ENCODE measurements at places on chromosomes 1 and 21.

DNA sequence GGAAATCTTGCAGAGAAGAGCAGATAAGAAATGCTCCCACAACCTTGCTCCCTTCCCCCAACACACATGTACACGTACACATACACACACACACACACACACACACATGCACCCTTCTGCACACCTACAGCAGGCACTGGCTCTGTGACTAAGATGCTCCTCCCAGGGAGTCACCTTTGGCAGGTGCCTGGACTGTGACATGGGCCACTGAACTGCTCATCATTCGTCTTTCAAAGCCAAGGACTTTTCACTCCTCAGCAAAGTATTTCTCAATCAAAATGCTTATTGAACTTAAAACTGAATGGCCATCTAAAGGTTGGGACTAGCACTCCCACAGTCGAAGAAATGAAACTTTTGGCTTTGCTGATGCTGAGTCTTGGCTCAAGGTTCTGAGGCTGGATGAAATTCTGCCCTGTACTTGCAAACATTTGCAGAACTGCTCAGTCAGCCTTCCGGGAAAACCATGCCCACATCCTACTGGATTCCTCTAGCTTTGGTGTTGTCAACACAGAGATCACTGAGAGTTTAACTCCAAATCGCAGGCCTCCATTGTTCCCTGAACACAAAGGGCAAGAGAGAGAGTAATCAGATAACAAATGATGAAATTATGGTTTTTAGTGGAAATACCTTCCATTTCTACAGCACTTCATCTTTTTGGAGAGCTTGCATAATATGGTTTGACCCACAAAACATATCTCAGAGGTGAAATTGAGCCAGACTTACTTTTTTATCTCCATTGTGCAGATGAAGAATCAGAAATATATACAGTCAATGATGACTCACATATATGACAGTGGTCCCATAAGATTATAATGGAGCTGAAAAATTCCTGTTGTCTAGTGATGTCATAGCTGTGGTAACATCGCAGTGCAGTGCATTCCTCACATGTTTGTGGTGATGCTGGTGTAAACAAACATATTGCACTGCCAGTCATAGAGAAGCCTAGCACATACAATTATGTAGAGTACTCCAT is 72.4 kb upstream of the BCAR3 start:
- DNase-seq: no peak

DNA sequence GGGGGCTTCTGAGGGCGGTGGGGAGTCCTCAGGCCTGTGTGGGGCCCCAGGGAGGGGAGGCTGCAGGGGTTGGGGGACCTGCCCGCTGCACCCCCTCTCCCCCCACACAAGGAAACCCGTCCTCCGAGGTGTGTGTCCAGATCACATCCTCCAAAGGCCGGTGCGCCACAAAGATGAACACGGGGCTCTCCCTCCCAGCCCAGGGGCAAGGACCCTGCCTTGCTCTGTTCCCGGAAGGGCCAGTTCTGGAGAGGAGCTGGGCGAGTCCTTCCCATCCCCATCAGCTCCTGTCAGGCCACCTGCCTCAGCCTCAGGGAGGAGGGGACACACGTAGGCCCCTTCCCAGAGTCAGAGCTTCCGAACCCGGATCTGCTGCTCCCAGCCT is 2.5 kb upstream of the TTLL10 start:
- DNase-seq: no peak

DNA sequence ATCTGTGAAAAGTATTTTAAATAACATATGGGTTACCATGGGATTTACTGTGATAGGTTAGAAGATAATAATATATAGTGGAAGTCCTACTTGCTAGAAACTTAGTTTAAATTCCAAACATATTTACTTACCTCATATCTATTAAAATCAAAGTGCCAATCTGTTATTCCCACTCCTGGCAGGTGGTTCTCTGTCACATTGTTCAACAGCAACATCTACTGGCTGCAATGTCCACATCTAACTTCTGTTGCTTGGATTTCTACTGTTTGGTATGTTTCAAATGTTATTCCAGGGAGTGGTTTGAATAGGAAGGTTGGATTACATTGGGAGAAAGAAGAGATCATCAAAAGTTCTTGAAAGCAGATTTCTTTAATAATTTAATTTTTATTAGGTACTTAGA is 122.5 kb upstream of the NCAM2 start:
- DNase-seq: no peak

DNA sequence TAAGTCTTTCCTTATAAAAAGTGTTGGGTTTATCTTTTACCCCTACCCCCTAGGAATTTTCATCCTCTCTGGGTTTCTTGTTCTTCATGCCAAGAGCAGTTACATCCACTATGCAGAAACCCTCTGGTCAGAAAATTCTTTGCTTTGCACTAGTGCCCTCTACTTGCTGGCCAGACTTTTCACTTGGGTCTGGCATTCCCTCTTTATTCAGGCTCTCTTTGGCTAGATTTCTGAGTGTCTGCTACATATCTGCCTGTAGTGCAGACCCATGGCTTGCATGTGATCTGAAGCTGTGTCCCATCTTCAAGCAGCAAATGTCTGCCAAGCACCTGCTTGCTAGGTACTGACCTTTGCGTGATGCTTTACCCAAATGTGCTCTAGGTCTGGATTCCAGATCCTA is 237.0 kb downstream of the GPATCH2 start:
- no peak for DNase-seq

GRCh38 chr1:115067161-115067859 is 22.0 kb downstream of the TSPAN2 start:
- no peak for DNase-seq

- DNase-seq: no peak
These were observed 636 bp downstream of the WARS2 start for GRCh38 chr1:119139857-119140176.

GRCh38 chr21:44528634-44528995 is 11.4 kb downstream of the KRTAP10-1 start:
- no peak for DNase-seq

DNA sequence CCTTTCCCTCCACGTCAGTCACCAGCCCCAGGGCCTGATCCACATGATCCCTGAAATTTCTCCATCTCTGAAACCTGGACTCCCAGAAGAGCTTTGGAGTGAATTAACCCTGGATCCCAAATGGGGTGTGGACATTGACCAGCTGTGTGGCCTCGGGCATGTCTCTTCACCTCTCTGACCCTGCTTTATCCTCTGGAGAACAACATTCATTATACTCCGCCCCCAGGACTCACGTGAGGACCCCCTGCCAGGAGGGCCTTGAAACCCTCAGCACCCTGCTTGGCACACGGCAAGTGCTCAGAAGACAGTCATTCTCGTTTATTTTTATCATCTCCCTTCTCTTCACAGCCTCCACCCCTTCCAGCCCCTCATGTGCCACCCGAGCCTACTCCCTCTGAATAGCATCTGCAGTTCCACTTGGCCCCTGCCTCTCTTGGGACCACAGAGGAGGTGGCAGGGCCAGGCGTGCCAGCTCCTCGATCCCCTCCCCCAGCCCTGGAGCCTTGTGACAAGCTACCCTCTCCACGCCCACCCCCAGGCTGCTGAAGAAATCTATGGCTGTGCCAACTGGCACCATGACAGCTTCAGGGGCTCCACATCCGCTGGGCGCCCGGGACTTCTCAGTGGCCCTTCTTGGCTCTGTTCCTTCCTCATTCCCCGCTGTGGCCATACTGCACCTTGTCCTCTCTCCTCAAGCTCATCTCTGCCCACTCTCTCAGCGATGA is 18.0 kb downstream of the ADGRB2 start:
- no peak for DNase-seq

- no peak for DNase-seq
These were observed 91.7 kb downstream of the PGBD5 start for GRCh38 chr1:230334447-230334837.

GRCh38 chr1:1062348-1063163 is 11.6 kb downstream of the RNF223 start:
- no peak for DNase-seq

DNA sequence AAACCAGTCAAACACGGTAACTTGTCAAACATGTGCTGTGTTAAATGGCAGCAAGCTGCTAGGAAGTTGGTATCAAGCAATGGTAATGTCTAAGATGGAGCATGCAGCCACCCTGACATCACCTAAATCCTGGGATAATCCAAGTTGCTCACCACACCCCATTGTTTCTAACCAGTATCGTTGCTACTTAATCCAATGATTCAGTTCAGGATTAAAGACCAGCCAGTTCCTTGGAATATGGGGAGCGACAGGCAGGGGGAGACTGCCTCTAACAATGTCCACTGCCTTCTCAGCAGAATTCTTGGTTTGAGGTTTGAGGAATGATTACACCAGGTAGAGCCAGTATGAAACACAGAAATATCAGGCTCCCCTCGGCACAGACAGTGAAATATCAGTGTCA is 122.1 kb upstream of the IFFO2 start:
- DNase-seq: no peak

- no peak for DNase-seq
These were observed 37.1 kb downstream of the KIAA0040 start for GRCh38 chr1:175155473-175155856.

DNA sequence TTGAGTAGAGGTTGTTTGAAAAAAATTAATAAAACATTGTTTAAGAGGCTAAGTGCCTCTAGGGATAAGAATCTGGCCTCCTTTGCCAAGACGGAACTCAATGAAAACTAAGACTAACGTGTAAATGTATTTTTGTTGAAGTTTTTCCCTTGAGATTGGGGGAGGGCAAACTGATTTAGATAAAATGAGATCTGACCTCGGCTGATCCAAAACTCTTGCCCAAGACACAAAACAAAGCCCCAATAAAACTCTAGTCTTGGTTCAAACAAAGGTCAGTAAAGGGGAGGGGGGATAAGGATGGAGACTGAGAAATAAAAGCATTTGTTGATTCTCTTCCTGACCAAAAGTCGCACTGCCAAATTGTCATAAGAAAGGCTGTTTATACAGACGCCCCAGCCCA is 134.8 kb upstream of the DPT start:
- no peak for DNase-seq

DNA sequence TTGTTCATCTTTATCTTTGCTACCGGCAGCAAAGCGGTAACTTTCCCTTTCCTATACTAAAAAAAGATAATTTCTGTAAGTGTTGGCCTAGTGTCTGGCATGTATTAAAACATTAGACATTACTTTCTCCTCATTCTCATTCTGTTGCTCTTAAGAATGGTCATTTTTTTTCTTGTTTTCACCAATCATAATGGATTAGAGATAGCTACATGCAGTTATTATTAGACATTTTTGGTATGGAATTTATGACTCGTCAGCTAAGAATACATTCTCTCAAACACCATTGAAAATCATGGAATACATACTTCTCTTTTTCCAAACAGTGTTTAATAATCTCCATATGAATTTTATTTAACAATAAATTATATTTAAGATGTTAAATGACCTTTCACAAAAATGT is 1154.6 kb downstream of the BRINP3 start:
- DNase-seq: no peak

- no peak for DNase-seq
These were observed 70.8 kb upstream of the MPC2 start for GRCh38 chr1:168007691-168008090.
